ENCODE measurements at places on chromosomes 6 and 20.

GRCh38 chr6:153167061-153167891 lies 36.2 kb upstream of the RGS17 start:
- no peak for DNase-seq

GRCh38 chr6:56793938-56794337 lies 151.2 kb upstream of the DST start:
- DNase-seq, result no peak

DNA sequence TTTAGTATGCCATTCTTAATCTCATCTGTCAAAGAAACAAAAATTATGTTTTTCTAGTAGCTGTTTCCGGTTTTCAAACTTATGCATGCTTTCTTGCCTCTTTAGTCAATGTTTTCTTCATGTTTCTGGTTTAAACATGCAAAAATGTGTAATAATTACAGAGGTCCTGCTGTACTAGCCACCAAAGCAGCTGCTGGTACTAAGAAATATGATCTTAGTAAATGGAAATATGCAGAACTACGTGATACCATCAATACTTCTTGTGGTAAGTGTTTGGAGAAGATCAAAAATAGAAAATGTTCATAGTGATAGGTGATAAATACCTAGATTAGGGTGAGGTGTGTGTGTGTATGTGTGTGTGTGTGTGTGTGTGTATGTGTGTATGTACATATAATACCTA lies 158.4 kb downstream of the MYO6 start:
- no peak for DNase-seq

- peak; percentile 44 for DNase-seq
Measured at GRCh38 chr20:50272030-50272723, 81.5 kb downstream of the CEBPB start.

DNA sequence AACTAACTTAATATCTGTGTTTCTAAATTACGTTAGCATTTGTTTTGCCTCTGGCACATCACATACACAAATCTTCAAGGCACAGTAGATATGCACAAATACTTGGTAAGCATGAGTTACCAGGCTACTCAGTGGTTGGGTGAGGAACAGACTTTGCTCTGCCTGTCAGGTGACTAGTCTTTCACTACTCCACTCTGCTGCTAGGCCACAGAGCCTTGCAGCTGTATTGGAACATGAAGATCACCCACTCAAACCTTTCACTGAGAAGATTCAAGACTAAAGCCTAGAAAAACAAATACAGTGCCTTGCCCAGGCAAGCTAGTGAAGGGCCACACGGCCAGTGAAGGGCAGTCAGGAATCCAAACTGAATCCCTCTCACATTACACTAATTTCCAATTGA lies 47.0 kb downstream of the DTNBP1 start:
- DNase-seq, result no peak

- no peak for DNase-seq
Measured at GRCh38 chr20:41205313-41205712, 68.0 kb downstream of the PLCG1 start.

- DNase-seq, result no peak
Measured at GRCh38 chr6:170082067-170082466, 208.8 kb downstream of the DLL1 start.

- DNase-seq, result no peak
Measured at GRCh38 chr6:98828211-98828788, 6.1 kb upstream of the POU3F2 start.

- DNase-seq, result no peak
Measured at GRCh38 chr6:156842598-156843250, 65.5 kb downstream of the ARID1B start.

DNA sequence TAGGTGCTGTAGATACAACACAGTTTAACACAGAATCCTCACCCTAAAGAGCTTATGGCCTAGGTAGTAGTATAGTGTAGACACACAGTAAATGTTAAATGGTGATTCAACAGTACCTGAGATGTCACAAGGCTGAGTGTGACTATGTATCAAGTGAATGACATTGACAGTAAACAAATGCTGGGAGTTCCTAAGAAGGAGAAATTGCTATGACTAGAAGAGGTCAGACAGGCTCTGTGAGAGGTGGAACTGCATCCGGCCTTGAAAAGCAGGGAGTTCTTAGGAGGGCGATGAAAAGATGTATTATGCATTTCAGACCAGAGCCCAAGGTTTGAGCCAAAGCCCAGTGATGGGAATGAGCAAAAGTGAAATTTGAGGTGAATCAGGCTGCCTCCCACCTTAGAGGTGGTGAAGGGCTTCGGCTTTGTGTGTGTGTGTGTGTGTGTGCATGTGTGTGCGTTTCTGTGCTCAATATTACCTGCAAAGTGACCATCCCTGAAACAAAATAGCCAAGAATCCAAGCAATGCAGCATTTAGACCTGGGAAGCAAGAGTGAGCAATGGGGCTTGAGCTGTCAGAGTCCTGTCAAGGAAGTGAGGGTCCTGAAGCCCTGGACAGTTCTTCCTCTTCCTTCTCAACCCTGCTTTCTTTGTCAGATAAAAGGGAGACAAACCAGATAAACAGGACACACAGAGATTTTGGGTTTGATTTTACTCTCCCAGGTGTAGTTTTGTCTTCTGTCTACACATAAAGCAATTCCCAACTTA lies 32.3 kb upstream of the CITED2 start:
- DNase-seq, result no peak

- DNase-seq, result no peak
Measured at GRCh38 chr20:23094927-23095326, 8.8 kb upstream of the CD93 start.

GRCh38 chr6:160519603-160520042 lies 144.5 kb downstream of the LPA start:
- DNase-seq, result no peak

Data from femur (tissue), 1 donor.